ENCODE measurements at places on chromosomes 2 and 18.

- no peak for ATAC-seq
These were observed 275.4 kb upstream of the ACVR2A start for GRCh38 chr2:147569426-147569825.

GRCh38 chr18:33123862-33124518, 316.5 kb downstream of the CCDC178 start:
- ATAC-seq: no peak

DNA sequence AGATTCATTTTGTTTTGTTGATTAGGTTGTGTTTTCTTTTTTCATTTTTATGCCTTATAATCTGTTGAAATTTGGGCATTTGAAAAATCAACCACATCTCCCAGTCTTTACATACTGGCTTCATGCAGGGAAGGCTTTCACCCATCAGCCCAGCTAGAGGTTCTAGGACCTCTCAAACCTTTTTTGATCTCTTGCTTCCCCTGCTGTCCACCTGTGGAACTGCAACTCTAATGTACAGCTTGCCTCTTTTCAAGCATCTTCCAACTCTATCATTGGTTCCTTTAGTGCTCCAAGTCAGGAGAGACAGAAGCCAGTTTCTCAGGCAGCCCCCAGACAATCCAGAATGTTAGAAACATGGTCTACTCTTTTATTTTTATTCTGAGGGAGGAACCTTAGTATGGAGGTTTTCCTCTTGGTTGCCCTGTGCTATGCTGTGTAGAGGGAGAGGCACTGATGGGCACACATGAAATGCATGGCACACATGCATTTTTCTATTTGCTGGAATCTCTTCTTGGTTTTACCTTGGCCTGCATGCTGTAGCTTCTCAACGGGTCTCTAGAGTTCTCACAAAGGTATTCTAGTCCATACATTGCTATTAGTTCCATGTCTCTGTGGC, 107.2 kb upstream of the L3MBTL4 start:
- ATAC-seq: peak; percentile 66

- no peak for ATAC-seq
These were observed 1011.8 kb upstream of the CDH2 start for GRCh38 chr18:29188760-29189159.

DNA sequence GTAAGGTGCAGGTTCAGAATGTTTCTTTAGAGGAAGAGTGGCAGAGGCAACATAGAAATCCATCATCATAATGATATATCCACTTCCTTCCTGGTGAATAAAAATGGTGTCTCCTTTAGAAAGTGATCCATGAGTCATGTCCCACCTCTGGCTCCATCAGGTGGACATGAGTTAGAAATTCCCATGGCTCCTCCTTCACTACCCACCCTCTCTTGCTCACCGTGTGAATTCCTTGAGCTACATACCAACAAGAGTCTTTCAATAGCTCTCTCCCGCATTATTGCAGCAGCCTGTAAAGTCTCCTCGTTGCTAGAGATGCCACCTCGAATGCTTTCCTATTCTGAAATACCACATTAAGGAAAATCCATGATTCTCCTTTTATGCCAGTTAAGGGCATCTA, 317.6 kb downstream of the LNPK start:
- ATAC-seq: no peak

DNA sequence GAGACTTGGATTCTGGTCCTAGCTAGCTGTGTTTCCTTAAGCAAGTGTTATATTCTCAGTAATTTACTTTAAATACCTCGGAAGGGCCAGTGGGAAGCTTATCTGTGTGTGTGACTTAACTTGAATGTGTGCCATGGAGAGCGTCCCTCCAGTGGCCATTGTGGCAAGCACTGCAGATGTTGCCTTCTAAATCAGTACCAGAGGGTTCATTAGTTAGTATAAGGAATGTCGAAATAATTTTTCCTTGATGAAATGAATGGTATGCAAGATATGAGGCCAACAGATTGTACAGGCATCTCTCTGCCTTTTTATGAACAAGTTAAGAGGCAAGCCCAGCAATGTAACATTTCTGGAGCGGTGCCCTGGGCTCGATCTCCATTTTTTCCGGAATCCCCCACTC, 52.0 kb downstream of the FBXO36 start:
- ATAC-seq: peak; percentile 84

DNA sequence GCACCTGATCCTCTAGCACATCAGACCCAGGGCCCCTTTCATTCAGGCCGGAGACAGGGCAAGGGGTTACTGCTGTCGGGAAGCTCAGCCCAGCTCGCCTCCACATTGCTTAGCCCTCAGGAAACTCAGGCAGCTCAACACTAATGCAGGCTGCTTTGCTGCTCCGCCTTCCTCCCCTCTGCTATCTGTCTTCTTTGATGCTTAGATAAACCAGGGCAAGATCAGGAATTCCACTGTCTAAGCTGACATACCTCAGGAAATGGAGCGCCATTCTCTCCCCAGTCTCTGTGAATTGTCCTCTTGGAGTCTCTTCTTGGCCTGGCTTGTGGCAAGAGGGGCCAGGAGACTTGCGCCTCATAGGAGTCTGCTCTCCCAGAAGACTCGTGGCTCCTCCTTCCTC, 25.5 kb upstream of the EXOC6B start:
- ATAC-seq: no peak

GRCh38 chr2:8648441-8649213, 33.2 kb upstream of the ID2 start:
- ATAC-seq: no peak

DNA sequence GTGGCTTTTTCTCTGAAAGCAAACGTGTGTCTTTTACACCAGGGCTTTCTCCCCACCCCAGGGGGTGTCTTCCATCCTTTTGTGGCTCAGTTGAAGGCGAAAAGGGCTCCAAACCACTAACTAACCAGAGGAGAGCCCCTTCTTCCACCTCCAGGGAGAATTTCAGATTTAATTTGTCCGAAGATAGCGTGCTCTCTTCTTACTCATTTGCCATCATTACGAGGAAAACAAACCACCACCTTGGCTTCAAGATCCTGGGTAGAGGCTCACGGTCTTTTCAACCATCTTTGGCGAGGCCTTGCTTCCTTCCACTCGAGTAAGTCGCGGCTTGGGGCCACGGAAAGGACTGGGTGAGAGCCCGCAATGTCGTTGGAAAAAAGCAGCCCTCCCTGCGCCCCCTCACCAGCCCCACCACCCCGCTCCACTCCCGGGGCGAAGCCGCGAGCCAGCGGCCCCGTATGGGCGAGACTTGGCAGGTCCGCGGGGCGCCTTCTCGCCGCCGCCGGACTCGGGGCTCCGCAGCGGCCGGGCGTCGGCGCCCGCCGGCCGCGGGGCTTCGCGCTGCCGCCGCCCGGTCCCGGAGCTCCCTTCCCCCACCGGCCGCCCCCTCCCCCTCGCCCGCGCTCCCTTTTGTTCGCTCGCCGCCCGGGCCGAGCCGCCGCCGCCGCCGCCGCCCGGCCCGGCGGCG, 1.7 kb upstream of the ZNF532 start:
- ATAC-seq: no peak

DNA sequence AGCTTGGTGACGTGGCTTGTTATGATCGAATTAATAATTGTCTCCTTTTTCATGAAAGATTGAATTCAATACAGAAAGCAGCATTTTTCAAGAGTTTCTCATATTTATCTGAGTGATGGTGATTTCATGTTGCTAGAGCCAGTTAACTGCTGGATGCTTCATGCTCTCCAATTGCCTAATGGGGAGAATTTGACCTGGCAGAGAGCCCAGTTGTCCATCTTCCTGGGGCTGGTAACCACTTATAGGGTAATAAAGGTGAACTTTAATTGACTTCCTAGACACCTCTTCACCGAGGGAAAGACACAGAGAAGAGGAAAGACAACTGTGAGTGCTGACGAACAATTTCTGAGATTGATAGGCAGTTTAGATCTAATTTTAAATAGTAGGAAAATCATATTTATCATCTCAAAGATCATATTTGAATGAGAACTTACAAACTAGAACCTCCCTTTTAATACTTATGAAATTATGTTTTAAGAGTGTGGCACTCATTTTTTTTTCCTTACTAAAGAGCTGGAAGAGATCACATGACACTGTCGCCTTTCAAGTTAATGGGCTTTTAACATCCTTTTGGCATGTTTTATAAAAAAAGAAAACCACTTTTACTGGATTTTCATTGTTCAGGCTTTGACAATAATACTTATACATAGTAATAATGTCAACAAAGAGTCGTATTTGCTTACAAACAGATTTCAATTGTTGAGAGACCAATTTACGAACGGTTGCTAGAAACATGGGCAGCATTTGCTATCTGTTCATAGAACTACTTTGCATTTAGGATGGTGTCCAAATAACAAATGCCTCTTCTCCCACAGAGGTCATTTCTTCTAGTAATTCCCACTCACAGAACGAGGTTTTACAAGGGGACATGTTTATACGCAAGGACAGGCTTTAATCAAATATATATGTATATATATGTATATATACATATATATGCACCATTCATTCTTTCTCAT, 153.3 kb downstream of the RAPGEF4 start:
- ATAC-seq: no peak

DNA sequence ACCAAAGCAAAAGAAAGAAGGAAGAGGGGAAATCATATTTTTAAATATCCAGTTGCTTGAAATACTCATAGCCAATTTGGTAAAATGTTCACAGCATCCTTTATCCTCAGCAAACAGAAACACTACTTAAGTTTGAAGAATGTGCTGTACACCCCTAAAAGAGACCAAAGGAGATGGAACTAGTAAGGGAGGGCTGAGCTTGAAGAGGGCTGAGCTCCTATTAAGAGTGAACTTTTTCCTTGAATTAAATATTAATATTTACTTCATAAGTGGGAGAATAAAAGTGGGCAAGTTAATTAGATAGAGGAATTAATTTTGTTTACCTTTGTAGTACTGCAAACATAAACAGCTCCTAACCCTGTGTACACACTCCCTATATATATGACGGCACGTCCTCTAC, 7.0 kb downstream of the EVX2 start:
- no peak for ATAC-seq

DNA sequence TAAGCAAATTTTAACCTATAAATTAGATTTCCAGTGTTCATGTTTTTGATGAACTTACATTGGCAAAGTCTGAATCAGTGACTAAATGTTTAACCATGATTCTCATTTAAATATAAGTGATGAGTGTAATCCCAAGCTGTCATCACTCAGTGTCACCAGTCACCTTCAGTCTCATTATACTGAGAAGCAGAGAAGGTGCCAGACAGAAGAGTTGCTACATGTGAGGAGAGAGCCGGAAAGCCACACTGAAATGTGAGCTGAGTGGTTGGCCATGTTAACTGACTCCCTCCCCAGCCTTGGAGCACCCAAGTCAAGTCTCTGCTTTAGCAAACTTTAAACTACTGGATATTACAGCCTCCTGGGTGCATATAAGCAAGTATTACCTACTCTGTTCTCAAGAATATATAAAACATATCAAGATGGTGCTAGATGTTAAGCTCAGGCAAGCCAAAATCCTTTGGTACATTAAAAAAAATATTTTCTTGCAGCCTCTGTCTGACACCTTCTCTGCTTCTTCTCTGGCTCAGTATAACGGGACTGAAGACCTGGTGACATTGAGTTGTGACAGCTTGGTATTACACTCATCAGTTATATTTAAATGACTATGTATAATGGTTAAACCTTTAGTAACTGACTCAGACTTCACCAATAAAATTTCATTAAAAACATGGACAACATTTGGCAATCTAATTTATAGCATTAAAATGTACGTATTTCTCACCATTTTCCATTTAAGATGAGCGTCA, 75.8 kb upstream of the MAP3K20 start:
- no peak for ATAC-seq

DNA sequence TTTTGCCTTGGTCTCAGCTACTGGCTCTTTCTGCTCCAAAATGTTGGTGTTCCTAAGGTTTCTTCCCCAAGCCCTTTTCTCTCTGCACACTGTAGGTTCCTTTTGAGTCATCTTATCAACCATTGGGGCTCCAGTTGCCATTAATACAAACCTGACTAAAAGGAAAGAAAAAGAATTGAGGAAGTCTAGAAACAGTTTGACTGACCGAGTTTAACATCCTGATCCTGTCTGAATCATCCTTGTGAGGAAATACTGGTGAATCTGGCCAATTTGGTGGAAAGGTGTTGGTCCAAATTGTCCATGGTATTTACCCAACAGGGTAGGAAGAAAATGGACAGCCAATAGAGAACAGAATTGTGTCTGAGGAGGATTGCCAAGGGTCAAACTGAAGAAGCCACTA, 38.3 kb downstream of the CRYGD start:
- no peak for ATAC-seq

DNA sequence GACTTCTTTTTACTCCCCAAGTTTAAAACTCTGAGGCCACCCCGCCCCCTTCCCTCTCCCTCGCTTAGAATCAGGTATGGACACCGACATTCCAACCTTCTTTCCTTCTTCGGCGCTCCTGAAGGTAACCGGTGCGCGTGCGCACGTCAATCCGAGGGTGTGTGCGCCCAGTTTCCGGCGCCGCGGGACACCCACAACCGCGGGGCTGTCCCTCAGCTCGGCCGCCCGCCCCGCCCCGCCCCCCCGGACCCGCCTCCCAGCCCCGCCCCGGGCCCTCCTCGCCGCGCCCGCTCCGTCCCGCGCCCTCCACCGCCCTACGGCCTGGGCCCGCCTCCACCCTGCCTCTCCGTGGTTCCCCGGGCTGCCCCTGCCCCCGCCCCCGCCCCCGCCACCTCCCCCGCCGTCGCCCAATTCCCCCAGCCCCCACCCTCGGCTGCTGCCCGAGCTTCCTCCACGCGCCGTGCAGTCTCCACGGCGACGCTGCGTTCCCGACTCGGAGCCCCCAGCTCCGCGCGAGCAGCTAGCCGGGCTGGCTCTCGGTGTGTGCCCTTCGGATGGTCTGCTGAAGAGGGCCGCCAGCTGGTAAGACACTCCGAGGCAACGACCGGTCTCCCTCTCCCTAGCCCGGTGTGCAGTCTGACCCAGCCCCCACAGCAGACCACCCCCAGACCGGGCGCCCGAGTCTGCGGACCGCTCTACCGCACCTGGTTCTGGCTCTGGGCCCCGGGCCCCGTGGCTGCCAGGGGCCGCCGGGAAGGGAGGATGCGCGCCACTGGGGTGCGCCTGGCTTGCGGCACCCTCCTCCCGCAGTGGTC, 635 bp downstream of the ERICH2 start:
- ATAC-seq: peak; percentile 88

- no peak for ATAC-seq
These were observed 73.2 kb upstream of the SMAD2 start for GRCh38 chr18:48003426-48004349.

- no peak for ATAC-seq
These were observed 89.3 kb upstream of the TMEM247 start for GRCh38 chr2:46390036-46390435.

GRCh38 chr2:17541531-17541950, 1.0 kb downstream of the VSNL1 start:
- no peak for ATAC-seq
